ENCODE measurements at places on chromosomes 1 and 21.

GRCh38 chr1:94351481-94351880 is 66.7 kb upstream of the ABCD3 start:
- DNase-seq = no peak

- no peak for DNase-seq
Observed at GRCh38 chr1:79848316-79848715, 841.8 kb upstream of the ADGRL4 start.

- DNase-seq = no peak
Observed at GRCh38 chr21:42941696-42942085, 16.3 kb upstream of the ERVH48-1 start.

DNA sequence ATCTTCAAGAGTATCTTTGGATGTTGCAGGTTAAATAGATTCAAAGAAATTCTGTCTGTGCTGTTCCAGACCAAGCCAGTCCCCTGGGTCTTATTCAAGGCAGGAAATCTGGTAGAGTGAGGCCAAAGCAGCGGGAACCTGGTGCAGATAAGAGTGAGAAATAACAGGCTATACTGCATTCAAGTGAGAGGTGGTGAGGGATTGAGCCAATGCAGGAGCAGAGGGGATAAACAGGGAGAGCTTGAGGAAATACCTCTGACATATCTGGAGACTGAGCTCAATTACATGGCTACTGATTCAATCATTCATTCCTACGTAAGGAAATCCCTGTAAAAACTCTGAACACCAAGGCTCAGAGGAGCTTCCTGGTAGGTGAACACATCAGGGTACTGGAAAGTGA is 17.2 kb upstream of the PSMA5 start:
- DNase-seq = no peak

- DNase-seq = no peak
Observed at GRCh38 chr1:174690266-174690665, 242.5 kb downstream of the GPR52 start.

GRCh38 chr1:231770506-231771175 is 144.1 kb downstream of the DISC1 start:
- DNase-seq = no peak

DNA sequence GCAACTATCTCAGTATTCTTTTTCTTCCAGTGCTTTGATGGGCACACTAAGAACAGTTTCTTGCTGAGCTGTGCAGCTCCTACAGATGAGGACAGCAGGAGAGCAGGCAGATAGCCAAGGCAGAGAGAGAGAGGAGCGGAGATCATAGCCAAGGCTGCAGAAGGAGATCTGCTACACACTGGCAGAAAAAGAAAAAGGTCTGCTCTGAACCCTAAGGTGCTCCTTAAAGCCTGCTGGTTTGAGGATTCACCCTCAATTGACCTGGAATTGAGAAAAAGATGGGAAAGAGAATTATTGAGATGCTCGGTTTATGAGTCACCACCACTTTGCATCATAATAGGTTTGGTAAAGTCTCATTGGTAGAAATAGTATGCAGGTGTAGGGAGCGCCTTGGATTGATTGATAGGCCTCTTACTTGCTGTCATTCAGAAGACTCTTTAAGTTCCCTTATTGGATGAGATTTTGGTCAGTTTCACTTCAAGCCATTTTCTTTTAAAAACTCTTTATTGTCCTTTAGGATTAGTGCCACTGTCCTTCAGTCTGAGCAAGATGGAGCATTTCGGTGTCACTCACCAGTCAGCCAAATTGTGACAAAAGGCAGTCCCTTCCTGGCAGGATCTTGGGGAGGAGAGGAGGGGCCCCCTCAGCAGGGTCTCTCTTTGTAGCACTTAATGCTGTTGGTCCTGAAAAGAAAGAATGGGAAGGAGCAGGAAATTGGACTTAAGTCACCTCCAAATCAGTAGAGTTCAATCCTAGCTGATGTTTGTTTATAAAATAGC is 685.0 kb downstream of the ADGRL2 start:
- DNase-seq = no peak

DNA sequence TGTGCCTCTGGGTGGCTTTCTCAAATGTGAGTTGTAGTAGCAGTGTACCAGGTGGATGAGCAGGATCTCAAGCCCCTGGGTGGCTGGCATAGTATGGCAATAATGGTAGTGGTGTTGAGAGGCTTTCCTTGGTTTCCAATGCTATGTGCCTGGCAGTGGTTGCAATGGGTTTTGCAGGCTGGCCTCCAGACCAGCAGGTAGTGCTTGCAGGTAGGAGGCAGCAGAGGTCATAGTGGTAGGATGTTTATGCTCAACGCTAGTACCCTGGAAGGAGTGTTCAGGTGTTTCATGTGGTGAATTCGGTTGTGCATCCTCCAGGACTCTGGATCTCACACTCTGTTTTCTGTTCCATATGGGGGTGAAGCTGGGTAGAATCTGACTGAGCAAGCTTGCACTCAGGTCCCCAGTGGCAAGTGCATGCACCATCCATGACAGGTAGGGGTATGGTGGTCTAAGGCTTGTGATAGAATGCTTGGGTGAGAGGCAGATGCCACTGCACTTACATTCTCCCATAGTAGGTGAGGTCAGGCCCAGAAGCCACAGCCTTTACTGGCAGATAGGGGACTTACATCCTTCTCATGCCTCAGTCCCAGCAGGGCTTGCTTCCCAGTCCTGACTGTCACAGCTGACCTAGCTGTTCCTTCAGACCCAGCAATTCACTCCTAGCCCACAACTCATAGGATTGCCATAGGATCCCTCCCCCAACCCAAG is 410.5 kb upstream of the LRRC7 start:
- no peak for DNase-seq

DNA sequence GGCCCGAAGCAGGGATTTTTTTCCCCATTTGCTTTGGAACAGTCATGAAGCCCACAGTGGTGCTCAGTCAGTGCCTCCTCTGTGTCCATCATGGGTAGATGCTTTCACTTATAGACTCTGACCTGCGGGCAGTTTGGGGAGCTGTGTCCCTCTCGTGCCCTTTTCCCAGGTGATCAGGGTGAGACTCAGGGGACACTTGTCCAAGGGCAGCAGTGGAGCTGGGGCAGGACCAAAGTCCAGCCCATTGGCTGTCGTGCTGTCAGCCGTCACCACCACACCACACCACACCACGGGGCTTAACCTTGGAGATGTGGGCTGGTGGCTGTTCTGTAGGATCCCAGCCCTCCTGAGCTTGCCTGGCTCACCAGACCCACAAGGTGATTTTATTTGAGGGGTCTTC is 34.9 kb downstream of the SIM2 start:
- DNase-seq = no peak

DNA sequence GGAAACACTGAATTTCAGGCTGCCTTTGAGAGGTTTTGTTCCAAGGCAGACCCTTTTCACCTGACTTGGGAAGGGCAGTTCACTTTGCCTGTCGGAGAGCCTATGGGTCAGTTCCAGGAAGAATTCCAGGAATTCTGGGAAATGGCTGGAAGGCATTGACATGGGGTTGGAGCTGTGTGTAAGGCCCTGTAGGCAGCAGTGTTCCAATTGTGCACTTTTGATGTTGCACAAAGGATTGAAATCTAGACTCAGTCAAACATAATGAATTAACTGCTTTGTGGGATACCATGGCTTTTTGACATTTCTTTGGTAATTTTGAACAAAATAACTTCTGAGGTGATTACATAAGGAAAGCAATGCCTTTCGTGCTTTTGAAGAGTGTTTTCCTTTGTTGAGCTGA is 184.6 kb downstream of the SDCCAG8 start:
- DNase-seq = no peak

- DNase-seq = no peak
Observed at GRCh38 chr1:118918940-118919259, 69.2 kb downstream of the TBX15 start.

GRCh38 chr21:42465008-42465802 is 30.8 kb downstream of the RSPH1 start:
- DNase-seq = no peak

GRCh38 chr1:101438359-101438758 is 201.5 kb downstream of the S1PR1 start:
- DNase-seq = no peak

DNA sequence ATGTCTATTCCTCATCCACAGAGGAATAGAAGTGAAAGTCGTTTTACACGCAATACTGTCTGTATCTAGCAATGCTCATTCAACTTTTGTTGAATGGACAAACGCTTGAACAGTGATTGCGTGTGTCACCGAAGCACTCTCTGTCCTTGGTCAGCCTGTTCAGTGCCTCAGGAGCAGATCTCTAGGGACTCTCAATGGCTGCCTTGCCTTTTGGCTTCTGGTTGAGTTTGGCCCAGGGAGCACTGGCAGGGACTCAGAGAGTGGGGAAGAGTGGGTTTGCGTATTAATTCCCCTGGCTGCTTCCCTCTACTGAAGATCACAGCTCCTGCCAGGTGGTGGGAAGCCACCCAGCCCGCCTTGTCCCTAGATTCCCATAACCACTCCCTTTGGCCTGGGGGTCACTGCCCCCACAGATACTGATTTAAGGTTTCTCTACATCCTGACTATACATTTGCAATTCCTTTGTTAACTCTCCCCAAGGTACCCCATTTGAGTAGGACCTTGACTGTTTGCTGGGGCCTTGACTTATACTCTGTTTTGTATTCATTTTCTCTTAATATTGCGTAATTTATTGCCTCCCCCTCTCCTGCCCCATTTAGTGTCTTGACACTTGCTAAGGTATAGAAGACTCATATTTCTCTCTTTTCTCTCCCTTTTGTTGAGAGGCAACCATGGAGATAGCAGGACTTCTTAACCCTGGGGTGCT is 61.7 kb upstream of the USP24 start:
- no peak for DNase-seq

GRCh38 chr1:226220473-226221189 is 2.8 kb upstream of the MIXL1 start:
- DNase-seq = no peak

GRCh38 chr1:36652011-36652410 is 169.3 kb upstream of the CSF3R start:
- DNase-seq = no peak

DNA sequence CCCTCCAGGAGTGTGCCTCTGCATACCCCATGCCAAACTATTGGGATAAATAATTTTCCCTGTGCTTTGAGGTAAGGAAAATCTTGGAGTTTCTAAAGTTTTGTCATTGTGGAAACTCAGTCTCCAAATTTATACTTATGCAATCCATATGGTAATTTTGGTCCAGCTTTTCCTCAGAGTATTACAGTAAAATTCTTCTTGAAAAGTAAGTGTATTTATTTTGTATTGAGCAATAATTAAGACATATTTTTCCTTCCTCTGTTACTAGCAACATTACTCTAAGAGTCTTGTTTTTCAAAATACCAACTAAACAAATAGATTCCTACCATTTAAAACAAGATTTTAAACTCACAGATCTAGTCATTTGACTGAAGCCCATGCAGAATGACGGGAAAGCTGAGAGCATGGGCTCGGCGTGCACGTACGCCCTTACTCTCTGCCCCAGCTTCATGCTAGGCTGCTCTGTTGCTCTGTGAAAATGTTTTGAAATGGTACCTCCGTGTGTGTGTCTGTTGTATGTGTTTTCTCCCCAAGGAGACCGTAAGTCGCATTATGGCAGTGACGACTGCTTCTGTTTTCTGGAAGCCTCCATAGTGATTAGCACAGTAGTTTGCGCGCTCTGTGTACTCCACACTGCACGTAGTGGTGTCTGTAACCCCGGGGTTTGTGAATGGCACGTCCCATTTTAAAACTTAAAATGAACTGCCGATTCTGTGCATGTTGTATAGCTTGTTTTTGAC is 165.3 kb downstream of the SDCCAG8 start:
- no peak for DNase-seq

GRCh38 chr1:232014941-232015340 is 388.4 kb downstream of the DISC1 start:
- no peak for DNase-seq

DNA sequence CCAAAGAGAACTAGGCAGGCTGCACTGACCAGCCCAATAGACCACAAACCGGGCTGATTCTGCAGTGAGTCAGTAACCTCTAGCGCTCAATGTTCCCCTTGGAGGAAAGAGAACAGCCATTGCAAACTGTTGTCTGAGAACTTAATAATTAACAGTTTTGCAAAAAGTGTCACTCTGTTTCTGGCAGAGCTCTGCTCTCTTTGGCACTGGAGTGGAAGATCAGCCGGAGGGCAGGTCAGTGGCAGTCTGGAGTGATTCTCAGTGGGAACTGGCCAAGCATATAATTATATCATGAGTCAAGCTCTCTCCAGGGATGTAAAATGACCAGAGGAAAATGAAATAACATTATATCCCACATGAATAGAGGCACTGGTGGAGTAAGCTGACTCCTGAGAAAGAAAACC is 238.3 kb downstream of the HLX start:
- DNase-seq = no peak

GRCh38 chr1:85295006-85295431 is 18.6 kb upstream of the BCL10 start:
- DNase-seq = no peak

DNA sequence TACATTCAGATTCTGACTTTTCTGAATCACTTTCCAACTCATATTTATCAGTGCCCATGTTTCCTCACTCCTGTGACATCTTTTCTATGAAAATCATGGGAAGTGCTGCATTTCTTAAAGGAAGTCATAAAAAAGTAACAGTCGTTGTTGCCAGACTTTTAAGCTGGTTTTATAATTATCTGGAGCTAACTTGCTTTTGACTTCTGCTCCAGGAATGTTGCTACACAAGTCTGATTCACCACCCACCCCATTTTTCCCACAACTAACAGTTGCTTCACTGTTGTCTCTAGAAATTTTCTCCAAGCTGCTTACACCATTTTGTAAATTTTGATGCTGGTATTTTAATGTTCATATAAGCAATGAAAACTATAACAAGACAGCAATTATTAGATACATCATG is 12.2 kb downstream of the FCRLB start:
- DNase-seq = no peak

DNA sequence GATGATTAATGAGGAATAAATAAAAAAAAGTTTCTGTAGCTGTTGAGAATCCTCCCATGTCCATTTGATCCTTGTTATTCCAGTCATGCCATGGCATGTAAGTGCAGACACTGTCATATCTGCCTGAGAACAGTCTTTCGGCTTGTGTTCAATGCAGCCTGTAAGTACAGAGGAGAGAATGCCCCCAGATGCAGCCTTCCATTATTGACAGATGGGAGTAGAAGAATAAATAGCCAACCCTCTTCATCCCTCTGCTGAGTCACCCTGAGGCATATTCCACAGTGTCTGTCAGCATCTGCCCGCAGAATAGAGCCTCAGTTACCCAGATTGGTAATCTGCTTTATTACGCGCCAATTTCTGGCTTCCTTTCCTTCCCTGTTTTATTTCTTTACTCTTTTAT is 139.4 kb downstream of the LRRC7 start:
- no peak for DNase-seq

GRCh38 chr1:110647254-110647891 is 27.4 kb downstream of the KCNA3 start:
- no peak for DNase-seq

DNA sequence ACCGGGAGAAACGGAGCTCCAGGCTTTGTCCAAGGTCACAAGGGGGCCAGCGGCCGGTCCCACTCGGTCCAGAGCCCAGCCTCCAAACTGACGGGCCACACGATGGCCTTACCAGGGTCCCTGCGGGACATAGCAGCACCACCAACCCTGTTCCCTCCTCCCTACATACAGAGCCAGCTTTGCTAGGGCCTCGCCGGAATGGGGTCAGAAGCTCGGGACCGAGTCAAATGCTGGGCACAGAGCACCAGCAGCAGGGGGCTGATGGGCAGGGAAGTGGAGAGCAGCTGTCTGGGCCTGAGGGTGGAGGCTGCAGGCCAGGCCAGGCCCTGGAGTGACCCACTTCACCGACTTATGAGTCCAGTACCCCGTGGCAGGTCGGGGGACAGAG is 14.9 kb upstream of the TTC39A start:
- no peak for DNase-seq

Data from stimulated activated CD4-positive, alpha-beta T cell treated with anti-CD3 and anti-CD28 coated beads, TNF-alpha, amount 100 ng/mL, for 4 hours (primary cell).